ENCODE measurements at places on chromosomes 7 and 10.

DNA sequence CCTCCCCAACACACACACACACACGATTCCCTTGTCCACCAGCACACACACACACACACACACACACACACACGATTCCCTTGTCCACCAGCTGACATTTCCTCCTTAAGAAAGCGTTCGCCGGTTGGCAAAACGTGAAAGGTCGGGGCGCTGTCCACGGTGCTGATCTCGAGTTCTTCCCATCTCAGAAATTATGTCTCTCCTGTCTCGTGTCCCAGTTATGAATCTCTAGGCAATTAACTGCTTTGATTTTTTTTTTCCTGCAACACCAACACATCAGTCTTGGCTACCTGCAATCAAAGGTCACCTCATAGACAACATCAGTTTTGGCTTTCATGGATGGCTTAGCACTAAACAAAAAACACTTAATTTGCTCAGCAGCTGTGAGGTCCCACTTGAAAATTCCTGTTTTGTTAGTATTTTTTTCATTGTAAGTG is 1.9 kb downstream of the INA start:
- DNase-seq, result no peak

DNA sequence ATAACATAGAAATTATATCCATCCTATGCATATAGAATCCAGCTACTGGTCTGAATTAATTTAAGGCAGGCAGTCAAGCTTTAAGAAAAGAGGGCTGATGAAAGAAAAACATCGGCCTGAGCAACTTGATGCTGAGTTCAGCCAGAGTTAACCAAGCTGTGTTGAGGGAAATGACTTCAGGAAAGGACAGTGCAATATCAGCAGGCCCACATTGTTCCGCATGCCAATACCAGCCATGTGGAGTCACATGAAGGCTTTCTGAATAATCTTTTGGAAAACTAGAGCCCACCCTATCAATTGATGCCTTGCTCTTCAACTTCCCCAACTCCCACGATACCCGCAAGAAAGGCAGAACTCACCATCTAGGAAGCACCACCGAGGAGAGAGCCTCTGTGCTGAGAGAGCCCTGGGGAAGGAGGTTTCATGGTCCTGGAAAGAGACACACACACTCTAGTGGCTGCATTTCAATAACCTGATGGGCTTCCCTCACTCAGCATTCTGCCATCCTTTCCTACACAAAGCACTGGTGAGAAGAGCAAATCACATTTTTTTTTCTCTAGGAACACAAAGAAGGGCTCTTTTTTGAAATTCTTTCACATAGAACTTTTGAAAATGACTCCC is 125.8 kb upstream of the PTN start:
- DNase-seq, result no peak

DNA sequence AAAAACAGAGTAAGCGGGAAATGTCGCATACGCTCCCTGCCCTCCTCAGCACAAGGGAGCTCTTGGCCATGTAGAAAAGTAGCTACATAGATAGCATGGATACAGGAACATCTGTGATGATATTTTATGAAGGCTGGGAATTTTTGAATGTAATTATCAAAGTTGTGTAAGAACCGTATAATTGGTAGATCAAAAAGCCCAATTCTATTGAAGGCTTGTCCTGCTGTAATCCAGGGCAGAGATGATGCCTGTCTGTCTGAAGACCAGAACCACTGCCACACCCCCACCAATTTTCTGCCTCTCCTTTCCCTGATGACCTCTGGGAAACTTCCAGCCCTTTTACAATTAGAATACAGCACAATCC is 51.4 kb downstream of the ZRANB1 start:
- DNase-seq, result no peak

GRCh38 chr10:86803156-86803555 is 46.7 kb downstream of the BMPR1A start:
- DNase-seq, result no peak

DNA sequence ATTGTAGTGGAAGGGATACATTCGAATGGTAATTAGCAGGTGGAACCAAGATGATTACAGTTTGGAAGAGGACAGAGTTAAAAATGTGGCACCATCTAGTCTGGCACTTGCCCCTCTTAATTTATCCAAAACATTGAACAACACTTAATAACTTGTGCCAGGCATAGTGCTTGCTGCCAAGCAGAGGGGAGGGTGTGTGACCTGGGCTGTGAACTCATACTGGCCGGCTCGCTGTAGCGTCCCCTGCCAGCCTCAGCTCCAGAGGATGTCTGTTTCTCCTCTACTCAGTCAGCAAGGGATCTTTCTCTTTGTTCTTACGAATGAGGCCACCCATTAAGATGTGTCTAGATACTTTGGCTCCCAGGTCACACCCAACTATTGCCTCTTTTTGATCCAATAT is 179.4 kb upstream of the INHBA start:
- DNase-seq, result peak; percentile 2

DNA sequence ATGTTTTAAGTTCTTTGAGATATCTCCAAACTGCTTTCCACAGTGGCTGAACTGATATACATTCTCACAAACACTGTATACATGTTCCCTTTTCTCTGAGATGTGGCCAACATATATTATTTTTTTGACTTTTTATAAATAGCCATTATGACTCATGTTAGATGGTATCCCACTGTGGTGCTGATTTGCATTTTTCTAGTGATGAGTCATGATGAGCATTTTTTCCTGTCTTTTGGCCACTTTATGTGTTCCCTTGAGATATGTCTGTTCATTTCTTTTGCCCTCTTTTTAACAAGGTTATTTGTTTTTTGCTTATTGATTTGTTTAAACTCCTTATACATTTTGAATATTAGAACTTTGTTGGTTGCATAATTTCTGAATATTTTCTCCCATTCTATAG is 1055.1 kb downstream of the NXPH1 start:
- no peak for DNase-seq

DNA sequence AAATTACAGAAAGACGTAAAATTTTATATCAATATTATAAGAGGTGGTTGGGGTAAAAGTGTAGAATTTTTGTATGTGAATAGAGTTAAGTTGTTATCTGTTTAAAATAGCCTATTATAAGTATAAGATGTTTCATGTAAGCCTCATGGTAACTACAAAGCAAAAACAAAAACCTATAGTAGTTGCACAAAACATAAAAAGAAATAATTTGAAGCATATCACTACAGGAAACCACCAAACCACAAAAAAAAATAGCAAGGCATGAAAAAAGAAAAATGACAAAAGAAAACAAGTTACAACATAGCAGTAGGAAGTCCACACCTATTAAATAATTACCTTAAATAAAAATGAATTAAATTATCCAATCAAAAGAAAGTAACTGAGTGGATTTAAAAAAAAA is 12.4 kb upstream of the GSTK1 start:
- no peak for DNase-seq

- no peak for DNase-seq
These were observed 43.6 kb downstream of the PIP4K2A start for GRCh38 chr10:22670788-22671187.

GRCh38 chr10:86706977-86707376 is 38.7 kb downstream of the LDB3 start:
- no peak for DNase-seq

- no peak for DNase-seq
These were observed 50.0 kb downstream of the FIGNL1 start for GRCh38 chr7:50400114-50400513.

DNA sequence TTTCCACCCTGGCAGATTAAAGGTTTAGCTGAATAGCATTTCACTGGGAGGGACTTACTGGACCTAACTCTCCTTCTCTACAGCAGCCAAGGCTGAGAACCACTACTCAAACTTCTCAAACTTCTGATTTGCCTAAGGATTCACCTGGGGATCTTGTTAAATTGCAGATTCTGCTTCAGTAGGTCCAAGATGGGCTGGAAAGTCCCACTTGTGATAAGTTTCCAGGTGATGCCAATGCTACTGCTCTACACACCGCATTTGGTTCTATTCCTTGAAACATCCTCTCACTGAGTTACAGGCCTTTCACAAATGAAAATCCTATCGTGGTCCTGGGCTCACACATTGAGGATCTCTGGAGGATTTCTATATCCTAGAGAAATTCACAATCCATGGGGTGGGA is 147.9 kb downstream of the CHCHD3 start:
- no peak for DNase-seq

DNA sequence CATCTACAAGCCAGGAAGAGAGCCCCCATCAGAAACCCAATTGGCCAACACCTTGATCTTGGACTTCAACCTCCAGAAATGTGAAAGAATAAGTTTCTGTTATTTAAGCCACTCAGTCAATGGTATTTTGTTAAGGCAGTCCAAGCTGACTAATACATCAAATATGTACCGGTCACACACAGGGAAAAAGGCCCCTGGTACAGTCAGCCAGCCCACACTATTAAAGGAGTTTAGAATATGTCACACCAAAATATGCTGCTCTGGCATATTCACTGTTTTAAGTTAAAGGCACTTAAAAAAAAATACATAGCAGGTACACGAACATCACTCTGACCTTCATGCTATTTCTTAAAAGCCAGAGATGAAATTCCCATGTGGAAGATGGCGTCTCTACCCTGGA is 15.2 kb upstream of the CDCA7L start:
- no peak for DNase-seq

DNA sequence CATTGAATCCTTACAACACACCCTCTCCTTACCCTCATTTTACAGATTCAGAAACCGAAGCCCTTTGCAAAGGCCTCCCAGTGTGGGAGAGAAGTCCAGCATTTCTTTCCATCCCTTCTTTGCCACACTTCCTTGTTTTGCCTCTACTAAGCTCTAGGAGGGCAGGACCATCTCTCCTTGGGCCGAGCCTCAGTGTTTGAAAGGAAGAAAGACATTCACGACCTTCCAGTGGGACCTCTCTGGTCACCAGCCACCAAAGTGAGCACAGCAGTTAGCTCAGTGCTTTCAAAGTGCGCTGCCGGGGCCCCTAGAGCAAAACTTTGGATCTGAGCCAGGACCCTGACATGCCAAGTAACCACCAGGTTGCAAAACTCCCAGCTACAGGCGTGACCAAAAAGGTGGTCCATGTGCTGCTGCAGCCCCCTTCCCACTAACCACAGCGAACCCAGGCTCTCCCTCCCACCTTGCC is 12.4 kb downstream of the CTBP2 start:
- DNase-seq, result no peak

DNA sequence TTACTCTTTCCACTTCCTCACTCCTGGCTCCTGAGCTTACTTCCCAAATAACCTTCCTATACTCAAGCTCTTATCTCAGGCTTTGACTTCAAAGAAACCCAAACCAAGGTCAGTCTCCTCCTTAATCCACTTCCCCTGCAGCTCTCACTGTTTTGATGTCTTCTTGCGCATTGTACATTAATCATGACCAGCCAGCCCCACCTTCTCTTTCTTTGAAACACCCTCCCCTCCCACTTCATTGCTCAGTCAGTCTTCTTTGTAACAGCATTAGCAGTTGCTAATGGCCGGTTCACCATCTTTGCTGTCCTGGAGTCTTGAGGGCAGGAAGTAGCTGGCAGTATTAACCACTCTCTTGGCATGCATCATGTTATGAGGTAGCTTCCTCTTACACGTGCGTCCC is 57.9 kb upstream of the CHCHD3 start:
- DNase-seq, result no peak

DNA sequence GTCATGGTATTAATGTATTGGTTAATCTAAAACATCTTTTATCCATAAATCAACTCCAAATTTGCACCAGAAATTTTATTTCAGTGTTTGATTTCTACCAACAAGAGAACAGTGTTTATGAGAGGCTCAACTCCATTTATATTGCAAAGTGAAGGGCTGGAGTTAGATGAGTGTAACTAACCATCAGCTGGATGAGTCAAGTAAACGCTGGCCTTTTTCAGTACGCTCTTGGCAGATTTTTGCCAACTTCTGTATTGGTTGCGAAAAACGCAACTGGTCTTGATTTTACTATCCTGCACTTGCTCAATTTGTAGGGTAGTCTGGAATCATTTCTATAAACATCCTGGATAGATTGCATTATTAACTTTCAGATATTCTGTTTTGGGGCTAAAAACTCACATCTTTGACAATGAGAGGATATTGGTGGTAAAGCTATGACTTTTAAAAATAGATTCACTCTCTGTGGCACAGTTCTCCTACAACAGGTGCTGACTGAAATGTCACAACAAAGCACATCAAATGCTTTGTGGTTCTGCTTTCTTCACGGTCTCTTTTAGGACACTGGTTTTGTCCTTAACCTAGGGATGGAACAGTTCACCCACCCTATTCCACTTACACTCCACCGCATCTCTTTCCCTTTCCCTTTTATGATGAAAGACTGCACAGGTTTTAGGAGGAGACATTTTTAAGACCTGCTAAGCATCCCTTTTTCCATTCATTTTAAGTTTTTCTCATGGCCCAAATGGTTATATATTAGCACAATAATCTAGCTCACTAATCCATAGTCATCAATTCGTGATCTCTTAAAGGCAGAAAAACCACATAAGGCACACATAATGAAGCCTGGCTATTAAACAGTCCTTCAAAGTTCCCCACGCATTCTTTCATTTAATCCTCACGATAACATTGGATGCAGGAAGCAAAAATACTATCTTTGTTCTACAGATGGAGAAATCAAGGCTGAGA is 12.8 kb downstream of the CACNA2D1 start:
- no peak for DNase-seq

GRCh38 chr10:78997635-78998618 is 70.8 kb upstream of the ZMIZ1 start:
- DNase-seq, result no peak

- peak; percentile 2 for DNase-seq
These were observed 25.2 kb upstream of the ITPRID1 start for GRCh38 chr7:31488562-31489203.

DNA sequence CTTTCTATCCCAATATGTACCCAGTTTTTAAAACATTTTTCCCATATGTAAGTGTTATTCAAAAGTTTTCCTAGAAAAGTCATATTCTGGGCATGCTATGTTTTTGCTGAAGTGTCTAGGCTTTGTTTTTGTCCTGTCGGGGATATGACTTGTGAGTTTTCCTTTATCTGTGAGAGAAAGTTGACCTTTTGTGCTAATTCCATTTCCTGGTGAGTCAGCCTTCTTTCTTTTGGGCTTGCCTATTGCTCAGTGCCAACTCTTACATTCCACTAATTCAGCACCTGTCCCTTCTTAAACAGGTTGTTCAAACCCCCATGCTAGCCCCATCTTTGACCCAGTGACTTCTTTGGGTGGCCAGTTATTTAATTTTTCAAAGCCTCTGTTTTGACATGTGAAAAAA is 146.2 kb downstream of the AHR start:
- no peak for DNase-seq

DNA sequence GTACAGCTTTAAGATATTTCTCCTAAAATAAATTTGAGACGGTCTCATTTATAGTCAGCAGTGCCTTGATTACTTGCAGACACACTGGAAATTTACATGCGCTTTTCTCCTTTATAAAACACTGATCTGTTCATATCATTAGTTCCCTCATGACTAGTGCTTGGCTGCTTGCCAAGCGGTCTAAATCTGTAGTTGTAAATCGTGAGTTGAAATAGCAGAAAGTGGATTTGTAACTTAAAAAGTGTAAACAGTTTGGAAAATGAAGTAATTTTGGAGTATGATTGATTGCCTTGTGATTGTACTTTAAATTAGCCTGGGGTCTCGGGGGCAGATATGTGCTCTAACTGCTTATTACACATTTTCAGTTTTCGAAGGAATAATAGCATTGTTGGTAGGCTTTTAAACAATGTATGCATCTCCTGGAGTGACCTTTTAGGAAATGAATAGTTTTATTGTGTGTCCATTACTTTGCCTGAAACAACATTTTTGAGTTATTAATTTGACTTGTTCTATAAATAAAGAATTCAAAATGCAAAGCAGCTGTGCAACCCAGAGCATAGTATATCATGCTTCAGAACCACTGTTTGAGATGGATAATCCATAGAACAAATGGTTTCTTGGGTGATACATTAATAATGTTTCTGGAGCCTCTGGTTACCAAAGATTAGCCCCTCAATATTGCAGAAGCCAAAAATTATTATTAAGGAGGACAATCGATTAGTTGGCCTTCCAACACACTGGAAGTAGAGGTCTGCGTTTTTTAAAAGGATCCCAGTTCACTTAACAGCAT is 73.3 kb downstream of the ARID5B start:
- no peak for DNase-seq

Data from cerebellum (tissue), 4 donors.